OCI-LY7 (cell line): ENCODE measurements at places on chromosomes 3 and 15. TPM values are rescaled to one million over a fixed set of nuclear protein-coding genes. Genes with fewer than 3 reads are reported as not detected.

DNA sequence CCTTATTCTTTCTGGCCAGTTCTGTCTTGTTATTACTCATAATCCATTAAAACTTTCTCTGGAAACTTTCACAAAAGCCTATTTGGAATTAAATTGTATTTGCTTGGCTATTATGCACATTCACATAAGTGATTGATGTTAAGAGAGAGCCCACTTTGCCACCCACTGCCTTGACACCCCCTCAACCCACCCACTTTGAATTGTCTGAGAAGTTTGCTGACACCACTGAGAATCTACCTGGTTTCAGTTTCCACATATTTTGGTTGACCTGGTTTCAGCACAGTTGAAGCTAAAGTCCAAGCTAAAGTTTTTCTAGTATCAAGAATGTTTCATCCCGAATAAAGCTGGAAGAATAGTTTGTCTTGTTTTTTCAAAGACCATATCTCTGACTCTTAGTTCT is 70.9 kb downstream of the ARMC8 start:
- DNase-seq = no peak

GRCh38 chr15:78907577-78907976 is 34.9 kb downstream of the MORF4L1 start:
- peak; percentile 24 for DNase-seq

GRCh38 chr15:73392025-73392424 is 23.3 kb upstream of the HCN4 start:
- DNase-seq = no peak

GRCh38 chr15:97470417-97470816 is 490.1 kb upstream of the ARRDC4 start:
- no peak for DNase-seq

DNA sequence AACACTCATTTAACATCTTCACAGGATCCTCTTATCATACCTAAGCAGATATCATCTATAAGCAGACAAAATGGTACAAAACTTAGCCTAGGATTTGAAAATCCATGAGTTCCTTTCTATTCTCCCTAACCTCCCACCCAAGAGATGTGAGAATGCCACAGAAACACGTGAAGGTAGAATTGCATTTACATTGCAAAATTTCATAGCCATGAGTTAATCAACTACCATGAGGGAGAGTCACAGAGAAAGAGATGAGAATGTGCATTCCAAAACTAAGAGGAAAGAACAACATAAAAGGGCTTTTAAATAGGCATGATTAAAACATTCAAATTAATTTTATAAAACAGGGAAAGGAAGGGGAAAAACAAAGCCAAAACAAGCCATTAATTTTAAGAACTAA is 806.2 kb downstream of the NTRK3 start:
- DNase-seq = no peak

DNA sequence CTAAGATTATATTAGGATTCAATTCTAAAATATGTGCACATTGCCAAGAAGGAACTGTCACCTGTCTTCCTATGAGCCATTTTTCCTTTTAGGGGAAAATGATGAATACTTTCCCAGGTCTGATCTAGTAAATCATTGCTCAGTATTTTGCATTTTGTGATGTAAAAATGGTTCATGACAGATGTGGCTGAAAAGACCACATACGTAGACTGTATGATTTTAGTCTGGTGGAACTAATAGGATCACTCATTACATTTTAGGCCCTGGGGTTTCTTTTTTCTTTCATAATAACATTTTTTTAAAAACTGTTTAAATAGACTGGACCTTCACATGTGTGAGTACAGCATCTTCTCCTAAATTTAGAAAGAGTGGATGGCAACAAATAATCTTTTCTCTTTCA is 201.7 kb upstream of the MLF1 start:
- no peak for DNase-seq

DNA sequence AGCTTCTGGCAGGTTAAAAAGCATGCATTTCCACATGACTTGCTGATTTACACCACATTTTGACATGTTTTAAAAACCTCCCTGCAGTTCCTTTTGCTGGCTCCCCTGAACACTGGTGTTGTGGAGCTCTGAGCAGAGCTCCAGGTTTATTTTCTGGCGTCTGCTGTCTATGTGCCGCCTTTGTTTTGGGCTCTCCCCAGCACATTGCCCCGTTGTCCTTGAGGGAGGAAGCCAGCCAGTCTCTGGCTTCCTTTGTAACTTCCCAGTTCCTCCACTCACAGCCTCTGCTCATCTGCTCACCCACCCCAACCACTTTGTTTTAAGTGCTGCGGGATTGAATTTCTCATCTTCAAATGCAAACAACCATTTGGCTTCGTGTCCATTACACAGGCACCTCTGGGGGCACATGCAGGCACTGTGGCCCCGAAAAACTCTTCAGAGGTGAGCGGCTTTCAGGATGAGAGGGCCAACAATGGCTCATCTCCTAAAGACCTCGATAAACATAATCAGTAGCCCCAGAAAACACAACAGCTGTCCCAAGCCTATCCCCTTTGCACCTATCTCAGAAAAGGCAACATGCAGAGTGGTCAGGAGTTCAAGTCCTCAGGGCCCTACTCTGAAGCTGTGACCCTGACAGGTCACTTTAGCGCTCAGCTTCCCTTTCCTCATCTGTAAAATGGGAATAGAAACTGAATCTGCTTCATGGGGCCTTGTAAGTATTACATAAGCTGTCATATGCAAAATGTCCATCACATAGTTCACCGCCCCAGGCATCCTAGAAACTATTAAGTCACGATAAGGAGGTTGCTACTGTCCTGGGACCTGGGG is 1.3 kb upstream of the MEF2A start:
- DNase-seq = peak; percentile 46

DNA sequence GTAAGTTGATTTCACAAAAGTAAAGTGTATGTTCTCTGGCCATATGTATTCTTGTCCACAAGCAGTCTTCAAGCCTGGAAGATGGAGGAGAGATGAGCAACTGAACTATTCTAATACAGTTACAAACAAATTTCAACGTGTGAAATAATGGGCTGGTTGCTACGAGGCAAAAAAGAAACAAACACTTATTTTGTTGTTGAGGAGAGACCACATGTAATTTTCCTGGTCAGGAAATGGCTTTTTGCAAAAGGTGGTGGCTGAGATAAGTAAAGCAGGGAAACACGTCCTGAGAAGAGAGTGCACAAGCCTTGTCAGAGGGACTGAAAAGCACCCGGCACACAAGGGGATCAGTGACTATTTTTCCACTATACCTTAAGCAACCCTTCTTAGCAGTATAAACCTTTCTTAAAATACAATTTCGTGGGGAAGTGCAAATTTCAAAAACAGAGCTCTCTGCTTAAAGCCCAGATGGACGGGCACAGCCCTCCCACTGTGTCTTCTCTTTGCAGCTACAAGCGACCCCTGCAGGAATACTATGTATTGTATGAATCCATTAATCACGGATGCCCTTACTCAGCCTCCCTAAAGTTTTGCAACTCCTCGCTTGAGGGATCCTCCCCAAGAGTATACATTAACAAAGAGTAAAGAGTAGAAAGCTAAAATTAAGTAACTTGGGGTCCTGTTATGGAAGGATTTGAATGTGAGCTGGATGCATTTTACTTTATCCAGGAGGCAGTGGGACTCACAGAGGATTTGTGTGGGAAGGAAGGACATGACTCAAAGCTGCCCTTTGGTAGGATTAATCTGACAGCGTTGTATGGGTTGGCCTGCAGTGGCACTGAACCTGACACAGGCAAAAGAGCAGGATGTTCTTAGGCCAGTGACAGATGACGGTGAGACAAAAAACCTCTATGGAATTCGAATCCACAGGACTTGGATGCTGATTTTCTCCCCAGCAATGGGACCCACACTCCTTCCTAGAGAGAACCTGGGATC is 253.7 kb downstream of the IL5RA start:
- DNase-seq = no peak

The GP9 gene
- total RNA-seq = not detected in 2 replicates

The TERC gene
- total RNA-seq = 10.7 and 15.9 TPM in 2 replicates

The STIMATE gene
- total RNA-seq = 19.0 and 24.6 TPM in 2 replicates
